Non-pigmented ciliary epithelial cell (primary cell): ENCODE measurements at places on chromosomes 12 and 14.

DNA sequence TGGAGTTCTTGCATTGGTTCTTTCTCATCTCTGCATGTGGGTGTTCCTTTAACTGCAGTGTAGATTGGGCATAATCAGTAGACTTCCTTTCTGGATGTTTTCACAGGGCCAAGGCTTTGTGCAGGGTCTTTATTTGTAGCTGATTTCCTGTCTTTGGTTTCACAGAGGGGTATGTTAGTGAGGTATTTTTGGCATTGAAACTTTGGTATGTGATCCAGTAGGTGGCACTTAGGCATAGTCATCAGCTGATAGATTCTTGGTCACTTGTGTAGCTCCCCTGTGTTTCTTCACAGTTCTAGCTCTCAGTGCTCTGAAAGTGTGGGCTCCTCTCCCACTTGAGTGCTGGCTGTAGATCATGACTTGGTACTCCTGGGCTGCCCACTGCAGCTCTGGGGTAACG is 52.7 kb upstream of the LMO3 start:
- DNase-seq, result no peak

- DNase-seq, result no peak
Measured at GRCh38 chr12:103392722-103393121, 103.0 kb downstream of the C12orf42 start.

DNA sequence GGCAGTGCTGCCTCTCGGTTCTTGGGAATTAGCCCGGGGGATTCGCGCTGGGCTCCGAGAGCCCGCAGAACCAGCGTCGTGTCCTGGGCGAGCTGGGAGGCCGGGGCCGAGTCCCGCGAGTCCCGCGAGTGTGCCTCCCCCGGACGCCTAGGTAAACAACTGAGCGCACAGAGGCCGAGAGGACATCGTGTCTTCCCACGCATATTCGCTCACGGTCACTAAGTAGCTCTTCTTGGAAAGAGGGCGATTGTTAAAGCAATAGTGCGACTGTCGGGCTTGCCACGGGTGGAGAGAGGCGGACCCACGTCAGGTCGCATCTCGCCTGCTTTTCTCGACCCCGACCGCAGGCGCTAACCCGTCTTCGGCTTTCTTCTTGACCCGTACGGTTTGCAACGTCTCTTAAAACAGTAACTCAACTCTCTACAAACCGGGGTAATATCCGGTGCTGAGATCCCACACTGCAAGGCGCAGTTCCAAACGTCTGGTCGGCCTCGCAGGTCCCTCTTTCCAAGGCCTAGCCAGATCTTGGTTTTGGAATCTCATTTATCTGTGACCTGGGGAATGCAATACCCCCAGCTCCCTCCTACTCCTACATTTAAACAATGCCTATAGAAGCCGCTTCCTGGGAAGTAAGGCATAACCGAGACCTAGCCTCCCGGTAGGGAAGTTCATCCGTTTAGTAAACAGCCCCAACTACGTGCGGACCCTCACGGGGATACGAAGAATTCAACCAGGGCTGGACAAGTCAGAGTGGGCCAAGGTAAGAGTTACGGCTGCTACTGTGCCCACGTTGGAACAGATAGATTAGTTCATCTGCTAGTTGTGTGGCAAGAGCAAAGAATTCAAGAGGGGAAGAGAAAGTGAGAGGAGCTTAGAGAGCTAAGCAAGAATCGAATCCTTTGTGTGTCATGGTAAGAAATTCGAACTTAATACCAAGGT is 736 bp upstream of the PHLDA1 start:
- DNase-seq, result no peak

DNA sequence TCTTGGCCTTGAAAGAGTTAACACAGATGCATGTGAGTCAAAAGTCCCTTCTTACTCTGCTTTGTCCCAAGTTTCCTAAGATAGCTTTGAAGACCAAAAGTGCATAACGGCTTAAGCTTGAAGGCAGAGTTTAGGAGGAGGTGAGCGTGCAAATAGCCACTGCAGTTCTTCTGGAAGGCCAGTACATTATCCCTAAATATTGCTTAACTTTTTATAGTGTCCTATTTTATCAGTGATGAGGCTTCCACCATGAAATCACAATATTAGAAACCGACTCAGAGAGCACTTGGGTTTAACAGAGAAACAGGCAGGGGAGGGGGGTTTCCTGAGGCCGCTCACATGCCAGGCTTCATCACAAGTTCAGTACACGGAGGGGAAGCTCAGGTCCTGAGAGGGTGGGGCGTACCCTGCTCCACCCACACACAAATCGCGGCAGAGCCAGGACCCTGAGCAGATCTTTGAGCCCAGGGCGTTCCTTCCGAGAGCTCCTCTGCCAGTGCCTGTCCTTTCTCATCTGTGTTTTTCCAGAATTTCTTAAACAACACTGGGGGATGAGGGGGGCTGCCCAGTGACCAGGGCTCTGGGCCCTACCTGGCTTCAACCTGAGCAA is 26.8 kb upstream of the BDKRB2 start:
- no peak for DNase-seq

- no peak for DNase-seq
Measured at GRCh38 chr12:79535751-79536150, 155.0 kb downstream of the PAWR start.

GRCh38 chr12:92553389-92553788 is 149.4 kb upstream of the PLEKHG7 start:
- DNase-seq, result no peak

DNA sequence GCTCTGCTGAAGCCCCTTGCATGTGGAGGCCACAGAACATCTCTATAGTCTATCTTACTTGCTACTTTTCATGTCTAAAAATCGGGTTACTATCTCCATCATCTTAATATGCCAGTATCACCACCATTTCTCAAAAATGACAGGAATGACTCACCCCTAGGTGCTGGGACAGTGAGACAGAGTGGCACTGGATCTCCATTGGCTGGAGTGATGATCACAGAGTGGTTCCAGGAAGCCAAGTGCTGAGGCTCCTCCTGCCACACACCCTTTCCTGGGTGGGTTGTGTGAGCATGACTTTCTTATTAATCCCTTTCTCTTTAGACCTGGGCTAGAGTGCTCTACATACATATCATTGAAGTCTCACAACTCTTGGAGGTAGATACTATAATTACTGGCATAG is 3.3 kb upstream of the ASCL1 start:
- DNase-seq, result no peak

DNA sequence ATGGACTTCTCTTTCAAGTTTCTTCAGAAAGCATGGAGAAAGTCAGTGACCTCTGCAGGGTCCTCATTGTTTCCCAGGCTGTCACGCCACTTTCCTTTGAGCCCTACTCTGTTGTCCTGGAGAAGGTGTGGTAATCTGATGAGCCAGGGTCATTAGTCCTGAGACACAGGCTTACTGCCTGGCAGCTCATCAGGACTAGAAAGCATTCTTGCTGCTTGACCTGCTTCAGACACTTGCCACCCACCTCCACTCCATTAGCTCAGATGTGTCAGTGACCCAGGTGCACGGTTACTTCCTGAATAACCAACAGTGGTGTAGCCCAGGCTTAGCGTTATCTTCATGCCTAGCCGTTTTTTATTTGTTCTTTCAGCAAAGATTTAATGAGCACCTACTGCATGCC is 93.9 kb downstream of the FGD4 start:
- no peak for DNase-seq

GRCh38 chr14:64721391-64721791 is 17.2 kb downstream of the PLEKHG3 start:
- no peak for DNase-seq

- DNase-seq, result no peak
Measured at GRCh38 chr14:85182282-85182681, 347.7 kb upstream of the FLRT2 start.

DNA sequence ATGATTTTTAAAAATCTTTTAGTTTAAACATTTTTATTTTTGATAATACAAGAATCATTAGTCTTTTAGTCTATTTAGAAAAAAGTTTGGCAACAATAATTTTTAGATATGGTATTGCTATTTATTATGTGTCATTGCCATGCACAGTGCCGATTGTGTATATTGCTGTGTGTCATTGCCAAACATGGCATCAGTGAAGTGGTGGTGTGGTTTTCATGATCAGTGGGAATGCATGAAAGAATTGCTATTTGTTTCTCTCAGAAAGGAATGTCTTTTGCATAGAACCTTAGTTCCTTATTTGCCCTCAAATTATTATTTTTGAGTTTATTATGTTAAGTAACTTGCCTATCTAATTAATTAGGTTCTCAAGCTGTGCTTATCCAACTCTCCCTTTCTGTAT is 397.5 kb upstream of the PDE3A start:
- no peak for DNase-seq

DNA sequence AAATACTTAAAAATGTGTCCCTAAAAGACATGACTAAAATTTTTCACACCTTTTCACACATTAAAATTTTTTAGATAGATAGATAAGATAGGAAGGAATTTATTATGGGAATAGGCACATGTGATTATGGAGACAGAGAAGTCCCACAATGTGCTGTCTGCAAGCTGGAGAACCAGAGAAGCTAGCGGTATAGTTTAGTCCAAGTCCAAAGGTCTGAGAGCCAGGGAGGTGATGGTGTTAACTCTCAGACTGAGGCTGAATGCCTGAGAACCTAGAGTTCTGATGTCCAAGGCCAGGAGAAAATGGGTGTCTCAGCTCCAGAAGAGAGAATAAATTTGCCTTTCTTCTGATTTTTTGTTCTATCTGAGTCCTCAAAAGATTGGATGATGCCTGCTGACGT is 65.7 kb downstream of the POLR3B start:
- no peak for DNase-seq

DNA sequence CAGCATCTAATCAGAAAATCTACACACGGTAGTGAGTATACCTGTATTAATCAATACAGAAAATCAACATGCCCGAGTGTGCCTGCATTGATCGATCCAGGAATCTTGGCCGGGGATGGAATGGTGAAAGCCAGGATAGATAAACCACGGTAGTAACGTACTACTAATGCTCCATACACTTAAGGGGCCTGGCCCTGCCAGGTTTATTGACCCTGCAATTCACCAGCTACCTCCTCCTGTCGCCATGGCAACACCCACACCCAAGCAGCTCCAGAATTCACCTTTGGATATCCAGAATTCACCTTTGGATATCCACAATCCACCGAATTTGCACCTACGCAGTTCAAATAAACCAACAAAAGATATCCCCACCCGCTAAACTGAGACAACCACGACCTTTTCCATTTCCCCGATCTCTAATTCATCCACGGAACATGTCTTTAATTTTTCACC is 14.8 kb upstream of the CALM1 start:
- no peak for DNase-seq

DNA sequence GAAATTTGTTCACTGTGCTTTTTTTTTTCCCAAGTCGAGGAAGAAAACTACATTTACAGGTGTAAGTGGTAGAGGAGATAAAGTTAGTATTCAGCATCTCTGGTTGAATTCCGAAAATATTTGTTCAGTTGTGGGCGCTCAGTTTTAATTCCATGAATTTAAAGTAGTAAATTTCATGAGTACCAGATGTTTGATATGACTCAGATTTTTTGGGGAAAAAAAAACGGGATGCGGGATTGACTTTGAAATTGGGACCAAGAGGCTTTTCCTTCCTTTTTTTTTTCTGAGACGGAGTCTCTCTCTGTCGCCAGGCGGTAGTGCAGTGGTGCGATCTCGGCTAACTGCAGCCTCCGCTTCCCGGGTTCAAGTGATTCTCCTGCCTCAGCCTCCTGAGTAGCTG is 1.6 kb downstream of the TULP3 start:
- DNase-seq, result no peak

- no peak for DNase-seq
Measured at GRCh38 chr12:131418121-131418520, 292.8 kb upstream of the SFSWAP start.

- DNase-seq, result no peak
Measured at GRCh38 chr12:47362126-47362705, 282.5 kb upstream of the AMIGO2 start.

DNA sequence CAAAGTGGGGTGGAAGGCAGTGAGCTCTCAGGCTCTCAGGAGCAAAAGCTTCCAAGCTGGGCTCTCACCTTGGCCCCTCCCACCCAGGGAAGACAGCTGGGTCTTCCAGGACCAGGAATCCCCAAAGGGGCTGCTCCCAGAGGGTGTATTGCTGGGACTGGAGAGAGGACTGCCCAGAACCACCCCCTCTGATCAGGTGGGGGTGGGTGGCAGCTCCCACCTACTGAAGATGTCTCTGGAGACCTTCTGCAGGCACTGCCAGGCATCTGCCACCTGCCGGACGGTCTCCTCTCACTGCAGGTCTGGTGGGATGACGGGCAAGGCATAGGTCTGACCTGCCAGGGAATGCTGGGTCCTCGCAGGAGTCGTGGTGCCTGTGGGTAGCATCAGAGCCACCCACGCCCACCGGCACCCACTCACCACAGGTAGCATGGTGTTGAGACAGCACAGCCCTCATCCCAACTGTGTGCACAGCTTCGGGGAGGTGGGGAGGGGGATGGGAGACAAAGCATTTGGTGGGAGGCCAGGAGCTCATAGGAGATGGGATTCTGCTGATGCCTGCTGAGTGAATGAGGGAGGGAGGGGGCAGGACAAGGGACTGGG is 103.2 kb downstream of the SINHCAF start:
- no peak for DNase-seq

DNA sequence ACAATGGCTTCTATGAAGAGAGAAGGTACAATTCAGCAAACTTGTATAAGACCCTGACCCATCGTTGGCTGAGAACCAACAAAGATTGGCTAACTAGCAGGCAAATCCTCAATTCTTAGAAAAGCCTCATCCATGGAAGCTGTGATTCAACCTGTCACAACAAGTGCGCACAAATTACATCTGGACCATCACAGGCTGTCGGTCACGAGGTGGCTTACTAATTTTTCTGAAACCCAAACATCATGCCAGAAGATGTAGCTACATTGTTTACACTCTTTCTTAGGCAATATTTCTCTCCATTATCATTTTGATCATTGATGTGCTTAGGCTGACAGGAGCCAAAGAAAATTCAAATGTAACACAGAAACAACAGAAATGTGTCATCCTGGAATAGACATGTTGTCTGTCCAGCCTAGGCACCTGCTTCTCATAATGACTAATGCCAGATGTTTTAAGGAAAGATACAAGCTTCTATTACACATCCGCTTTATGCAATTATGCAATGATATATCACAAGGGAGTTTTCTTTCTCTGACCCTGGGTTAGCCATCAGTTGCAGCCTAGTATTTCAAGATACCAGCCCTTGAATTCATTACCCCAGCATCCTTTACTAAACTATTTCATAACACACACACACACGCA is 92.9 kb upstream of the DIO2 start:
- no peak for DNase-seq

DNA sequence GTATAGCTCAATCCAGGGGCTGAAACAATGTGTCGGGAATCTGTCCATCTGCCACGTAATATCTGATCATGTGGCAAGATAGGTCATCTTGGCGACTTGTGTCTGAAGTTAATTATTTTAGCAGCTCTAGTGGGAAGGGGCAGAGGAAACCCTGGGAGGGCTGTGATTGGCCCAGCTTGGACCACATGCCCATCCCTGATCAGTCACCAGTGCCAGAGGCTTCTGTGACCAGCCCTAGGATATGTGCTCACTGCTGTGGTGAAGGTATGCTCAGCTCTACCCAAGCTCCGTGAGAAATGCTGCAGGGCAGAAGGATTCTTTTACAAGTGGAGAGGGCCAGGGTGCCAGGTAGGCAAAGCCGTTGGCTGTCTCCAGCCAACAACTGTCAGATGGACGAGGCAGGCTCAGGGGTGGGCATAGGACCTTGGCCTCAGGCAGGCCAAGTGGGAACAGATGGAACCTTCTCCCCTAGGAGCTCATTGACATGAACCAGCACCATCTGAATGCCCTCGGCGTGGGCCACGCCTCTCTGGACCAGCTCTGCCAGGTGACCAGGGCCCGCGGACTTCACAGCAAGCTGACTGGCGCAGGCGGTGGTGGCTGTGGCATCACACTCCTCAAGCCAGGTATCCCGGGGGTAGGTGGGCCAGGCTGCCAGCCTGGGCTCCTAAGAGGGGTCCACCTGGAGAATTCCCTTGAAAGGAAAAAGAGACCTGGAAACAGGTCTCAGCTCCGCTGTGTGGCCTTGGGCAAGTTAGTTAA is 21.1 kb downstream of the MVK start:
- DNase-seq, result no peak
